NCI-H1436 (cell line): ENCODE measurements at places on chromosomes 1 and 21.

DNA sequence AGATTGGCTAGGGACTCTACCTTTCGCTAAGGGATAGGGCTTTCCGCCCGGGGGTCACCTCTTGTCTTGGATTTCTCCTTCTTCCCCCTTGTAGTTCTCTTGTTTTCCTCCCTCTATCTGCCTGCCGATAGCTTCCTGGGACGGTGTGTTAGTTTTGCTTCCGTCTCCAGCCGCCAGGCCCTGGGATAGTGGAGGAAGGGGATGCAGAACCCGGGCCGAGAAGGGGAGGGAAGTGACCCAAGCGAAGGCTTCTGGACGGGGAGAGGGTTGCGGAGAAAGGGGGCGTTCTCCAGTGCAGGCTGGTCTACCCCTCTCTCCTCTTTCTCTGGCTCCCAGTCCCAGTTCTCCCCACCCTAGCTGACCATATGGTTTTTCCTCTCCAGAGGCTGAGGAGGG, 871 bp downstream of the TUFT1 start:
- DNase-seq = no peak

DNA sequence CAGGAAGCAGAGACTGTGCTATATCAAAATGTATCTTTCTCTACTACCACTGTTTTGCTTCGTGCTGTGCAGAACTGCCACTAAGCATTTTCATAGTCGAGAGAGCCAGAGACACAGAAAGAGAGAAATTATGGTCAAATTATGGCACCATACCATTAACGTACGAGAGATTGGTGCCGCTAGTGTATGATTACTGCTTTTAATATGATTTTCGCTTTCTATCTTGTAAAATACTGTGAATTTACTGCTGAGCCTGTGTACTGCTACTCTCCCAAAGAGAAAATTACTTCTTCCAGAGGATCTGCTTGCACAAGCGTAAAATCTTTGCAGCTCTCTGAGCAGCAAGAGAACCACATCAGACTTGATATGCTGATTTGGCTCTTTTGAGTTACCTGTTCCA, 71.1 kb upstream of the ZNF281 start:
- DNase-seq = no peak

GRCh38 chr1:43706598-43707189, 642 bp upstream of the ST3GAL3 start:
- no peak for DNase-seq

- DNase-seq = no peak
Observed at GRCh38 chr1:18903291-18903756, 969 bp upstream of the ALDH4A1 start.
